ENCODE measurements at places on chromosomes 1 and 21.

GRCh38 chr1:87851490-87851889 lies 522.8 kb downstream of the LMO4 start:
- no peak for DNase-seq

DNA sequence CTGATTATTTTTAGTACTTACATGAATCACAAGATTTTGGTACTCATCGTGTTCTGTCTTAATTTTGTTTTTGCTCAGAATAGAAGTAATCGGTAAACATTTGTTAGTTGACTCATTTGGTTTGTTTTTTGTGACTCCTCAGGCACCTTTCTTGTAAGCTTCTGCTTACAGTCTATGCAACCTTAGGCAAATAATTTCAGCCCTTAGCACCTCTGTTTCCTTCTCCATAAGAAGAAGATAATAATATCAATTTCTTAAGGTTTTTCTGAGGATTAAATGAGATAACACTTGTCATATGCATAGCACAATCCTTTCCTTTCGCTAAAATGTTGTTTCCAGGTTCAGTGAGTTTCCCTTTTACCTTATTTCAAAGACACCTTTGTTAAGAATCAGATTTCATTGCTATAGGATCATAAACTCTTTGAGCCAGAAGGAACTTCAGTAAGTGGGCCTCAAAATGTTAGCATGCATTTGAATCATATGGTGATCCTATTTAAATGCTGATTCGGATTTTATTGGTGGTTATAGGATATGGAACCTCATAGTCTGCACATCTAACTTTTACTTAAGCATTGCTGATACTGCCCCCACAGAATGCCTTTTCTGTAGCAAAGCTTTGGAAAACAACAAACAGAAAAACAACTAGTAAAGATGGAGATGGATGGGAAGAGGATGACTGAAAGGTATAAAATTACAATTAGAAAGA lies 272.7 kb upstream of the CACYBP start:
- no peak for DNase-seq

DNA sequence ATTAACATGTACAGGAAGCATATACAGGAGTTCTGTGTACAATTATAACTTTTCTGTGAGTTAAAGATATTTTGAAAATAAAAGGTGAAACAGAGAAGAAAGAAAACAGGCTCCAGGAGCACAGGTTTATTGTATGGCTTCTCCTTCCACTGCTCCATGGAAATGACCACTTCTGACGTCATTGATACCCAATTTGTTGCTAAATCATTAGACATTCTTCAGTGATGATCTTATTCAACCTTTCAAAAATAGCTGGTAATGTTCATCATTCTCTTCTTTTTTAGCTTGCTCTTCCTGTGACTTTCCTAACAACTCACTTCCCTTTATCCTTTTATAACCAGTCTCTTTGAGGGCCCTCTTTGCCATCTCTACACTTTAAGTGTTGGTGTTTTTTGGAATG lies 77.8 kb downstream of the KCNK2 start:
- DNase-seq = no peak

DNA sequence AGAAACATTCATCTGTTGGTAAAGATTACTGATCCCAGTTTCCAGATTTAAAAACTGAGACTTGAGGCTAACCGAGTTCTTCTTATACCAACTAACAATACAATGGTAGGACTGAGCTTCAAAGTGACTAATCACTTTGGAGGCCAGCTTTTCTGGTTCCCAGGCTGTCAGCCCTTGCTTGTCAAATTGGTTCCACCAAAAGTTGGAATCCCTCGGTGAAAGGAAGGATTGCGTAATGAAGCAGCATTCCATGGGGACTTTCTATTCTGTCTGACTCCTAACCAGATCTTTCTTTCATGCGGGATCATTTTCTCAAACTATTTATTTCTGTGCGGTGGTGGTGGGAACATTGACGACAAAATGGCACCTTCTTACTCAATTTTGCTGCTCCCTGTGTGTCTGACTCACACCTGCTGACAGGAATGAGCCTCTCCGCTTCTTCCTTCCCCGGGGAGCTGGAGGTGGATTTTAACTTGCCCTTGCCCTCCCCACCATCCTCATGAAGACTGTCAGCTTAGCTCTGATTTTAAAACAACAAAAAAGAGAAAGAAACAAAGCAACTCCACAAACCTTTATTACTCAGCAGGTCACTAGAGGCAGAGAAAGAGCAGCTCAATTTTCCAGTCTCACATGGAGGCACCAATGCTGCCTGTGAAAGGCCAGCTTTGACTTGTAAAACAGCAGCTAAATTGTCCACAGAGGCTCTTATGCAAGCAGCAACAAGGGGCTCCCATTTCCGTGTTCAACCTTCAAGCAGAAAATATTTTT lies 32.9 kb upstream of the RASAL2 start:
- no peak for DNase-seq

- DNase-seq = peak; percentile 31
These were observed 1.9 kb downstream of the PUM1 start for GRCh38 chr1:31063631-31064030.

GRCh38 chr1:22930240-22930912 lies 42.3 kb downstream of the LACTBL1 start:
- DNase-seq = peak; percentile 3

GRCh38 chr1:15187175-15188129 lies 33.9 kb downstream of the TMEM51 start:
- no peak for DNase-seq

- no peak for DNase-seq
These were observed 43.9 kb upstream of the TSPEAR start for GRCh38 chr21:44755227-44755626.

DNA sequence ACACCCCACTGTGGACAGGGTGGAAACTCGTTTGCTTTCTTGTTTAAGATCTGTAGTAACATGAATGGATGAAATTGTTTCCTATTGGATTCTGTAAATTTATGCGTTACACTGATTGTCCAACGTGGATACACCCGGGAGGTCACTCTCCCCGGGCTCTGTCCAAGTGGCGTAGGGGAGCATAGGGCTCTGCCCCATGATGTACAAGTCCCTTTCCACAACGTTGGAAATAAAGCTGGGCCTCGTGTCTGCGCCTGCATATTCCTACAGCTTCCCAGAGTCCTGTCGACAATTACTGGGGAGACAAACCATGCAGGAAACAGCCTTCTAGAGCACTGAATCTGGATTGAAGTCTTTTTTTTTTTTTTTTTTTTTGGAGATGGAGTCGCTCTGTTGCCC lies 1.4 kb downstream of the RCC1 start:
- DNase-seq = no peak

- DNase-seq = no peak
These were observed 51.7 kb upstream of the CTPS1 start for GRCh38 chr1:40927781-40928180.

- DNase-seq = no peak
These were observed 40.4 kb upstream of the SLC30A1 start for GRCh38 chr1:211619033-211619996.

DNA sequence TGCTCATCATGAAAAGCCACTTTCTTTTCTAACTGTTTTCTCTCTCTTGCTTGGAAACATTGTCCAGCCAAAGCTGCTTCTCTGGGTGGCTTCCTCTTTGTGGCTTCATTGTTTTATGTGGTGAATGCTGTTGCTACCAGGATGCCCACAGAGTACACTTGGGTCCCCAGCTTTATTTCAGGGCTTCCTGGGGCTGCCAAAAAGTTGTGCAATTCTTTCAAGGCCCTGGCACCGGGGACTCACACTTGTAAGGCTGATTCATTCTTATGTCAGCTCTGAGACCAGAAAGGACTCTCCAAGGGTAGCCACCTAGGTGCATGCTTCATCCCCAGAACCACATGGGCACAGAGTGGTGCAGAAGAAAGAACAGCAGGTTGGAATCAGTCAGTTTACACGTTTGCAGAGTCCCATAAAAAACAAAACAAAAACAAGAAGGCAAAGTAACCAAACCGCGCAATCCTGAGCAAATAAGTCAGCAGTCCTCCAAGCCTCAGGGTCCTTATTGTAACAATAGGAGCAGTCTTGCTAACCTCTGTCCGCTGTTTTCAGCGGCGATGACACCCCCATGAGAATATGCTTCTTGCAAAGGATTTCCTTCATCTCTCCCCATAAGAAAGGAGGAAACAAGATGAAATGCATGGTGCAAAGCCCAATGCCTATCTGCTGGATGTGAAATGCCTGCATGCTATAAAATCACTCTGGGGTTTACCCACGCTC lies 89.9 kb upstream of the SSX2IP start:
- peak; percentile 18 for DNase-seq

DNA sequence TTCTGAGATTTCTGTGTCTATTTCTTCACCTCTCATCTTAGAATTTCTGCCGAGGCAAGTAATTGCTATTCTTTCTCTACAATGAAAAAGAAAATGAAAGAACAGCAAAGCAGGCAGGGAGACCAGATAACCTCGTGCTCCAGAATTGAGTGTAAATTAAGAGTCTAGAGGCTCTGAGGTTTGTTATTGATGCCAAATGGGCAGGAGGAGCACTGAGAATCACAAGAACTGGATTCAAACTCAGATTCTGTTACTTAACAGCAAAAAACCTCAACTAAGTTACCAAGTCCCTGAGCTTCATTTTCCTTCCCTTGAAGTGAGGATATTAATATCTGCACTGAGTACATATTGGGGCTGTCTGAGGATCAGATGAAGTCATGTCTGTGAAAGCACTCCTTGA lies 5.5 kb upstream of the DDR2 start:
- DNase-seq = no peak

DNA sequence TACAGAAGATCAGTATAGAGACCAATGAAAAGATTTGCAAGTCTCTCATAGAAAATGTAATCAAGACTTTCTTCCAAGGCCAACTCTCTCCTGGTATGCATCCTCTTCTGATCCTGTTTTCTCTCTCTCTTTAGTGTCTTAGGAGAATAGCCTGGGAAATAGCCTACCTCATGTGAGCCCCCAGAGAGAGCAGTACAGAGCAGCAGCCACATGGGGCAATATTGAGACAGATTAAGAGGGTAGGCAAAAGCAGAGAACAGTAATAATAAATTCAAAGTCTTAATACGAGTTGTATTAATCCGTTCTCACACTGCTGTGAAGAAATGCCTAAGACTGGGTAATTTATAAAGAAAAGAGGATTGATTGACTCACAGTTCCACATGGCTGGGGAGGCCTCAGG lies 61.4 kb downstream of the RNASEL start:
- no peak for DNase-seq

GRCh38 chr1:211534545-211535291 lies 42.8 kb upstream of the RD3 start:
- no peak for DNase-seq
